K562 (cell line): ENCODE measurements at places on chromosomes 4 and X. TPM values are rescaled to one million over a fixed set of nuclear protein-coding genes. Genes with fewer than 3 reads are reported as not detected.

- DNase-seq = peak; percentile 26
Measured at GRCh38 chr4:70855464-70855863, 15.8 kb upstream of the GRSF1 start.

- peak; percentile 10 for DNase-seq
Measured at GRCh38 chrX:2542826-2543521, 42.2 kb upstream of the DHRSX start.

GRCh38 chr4:108991551-108992328 is 228.9 kb upstream of the ETNPPL start:
- no peak for DNase-seq

DNA sequence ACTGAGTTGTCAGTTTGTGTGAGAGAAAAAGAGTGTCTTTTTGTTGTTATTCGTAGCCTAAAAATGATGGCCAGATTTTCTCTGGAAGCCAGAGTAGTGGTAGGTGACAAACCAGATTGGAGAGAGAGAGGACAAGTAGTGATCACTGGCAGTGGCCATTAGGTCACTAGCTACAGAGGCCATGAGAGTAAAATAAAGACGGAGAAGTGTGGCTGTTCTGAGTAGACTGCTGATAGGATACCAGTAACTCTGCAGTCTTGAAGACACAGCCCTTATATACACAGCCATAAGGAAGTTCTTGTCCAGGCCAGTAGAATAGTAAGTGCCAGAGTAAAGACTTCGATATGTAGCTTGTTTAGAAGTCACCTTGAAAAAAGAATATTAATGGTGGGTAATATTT is 7.7 kb downstream of the SLC30A9 start:
- DNase-seq = no peak

DNA sequence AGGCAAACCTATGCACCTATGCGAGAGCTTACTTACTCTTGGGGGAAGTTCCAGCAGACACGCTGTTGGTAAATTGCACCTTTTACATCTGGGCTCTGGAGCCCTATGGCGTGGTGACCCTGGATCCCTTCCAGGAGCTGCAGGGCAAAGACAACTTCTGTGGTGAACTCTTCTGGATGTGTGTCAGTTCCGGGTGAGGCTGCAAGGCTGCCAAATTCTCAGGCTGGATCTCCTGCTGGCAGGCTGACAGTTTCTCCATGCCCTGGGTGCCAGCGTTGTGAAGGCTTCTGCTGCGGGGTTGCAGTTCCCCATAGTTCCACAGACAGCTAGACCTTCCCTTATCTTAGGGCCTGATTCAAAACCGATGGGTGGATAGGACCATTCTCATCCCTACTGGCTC is 37.9 kb downstream of the RAP2C start:
- no peak for DNase-seq

- DNase-seq = no peak
Measured at GRCh38 chr4:176745902-176746301, 46.8 kb downstream of the VEGFC start.

Gene DUSP21
- 0.85 and 1.3 TPM in 2 replicates for total RNA-seq
